Stomach (tissue), 19 donors: ENCODE measurements at places on chromosomes 2 and 18. TPM values are rescaled to one million over a fixed set of nuclear protein-coding genes. Genes with fewer than 3 reads are reported as not detected.

GRCh38 chr2:181937473-181937872, 45.9 kb downstream of the ITPRID2 start:
- peak; percentile 26 for DNase-seq

- no peak for DNase-seq
Observed at GRCh38 chr2:233446121-233446520, 91.8 kb downstream of the DGKD start.

DNA sequence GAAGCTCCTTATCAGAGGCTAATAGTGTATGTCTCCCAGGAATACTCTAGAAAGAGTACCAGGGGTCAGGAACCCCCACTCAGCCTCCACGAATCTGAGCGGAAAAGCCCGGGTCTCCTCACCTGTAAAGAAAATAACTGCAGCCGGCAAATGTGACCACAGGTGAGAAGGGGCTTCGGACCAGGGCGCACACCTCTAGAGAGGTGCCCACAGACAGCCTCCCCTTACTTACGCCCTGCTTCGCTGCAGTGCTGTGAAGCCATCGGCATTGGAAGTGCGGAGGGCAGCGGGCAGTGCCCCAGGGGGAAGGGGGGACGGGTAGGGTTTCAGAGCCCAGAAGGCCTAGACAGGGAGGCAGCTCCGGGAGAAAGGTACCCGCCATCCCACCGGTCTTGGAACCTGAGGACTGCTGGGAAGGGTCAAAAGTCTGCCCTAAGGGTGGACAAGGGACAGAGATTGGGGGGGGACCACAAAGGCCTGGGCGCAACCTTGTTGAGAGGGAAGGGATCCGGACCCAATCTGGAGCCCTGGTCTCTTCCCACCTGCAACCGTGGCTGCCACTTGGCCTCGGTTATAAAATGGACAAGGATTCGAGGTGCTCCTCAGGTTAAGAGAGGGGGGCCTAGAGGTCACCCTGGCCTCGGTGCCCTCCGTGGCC, 642 bp upstream of the STEAP3 start:
- no peak for DNase-seq

- DNase-seq = no peak
Observed at GRCh38 chr2:210199854-210200253, 25.4 kb downstream of the ACADL start.

DNA sequence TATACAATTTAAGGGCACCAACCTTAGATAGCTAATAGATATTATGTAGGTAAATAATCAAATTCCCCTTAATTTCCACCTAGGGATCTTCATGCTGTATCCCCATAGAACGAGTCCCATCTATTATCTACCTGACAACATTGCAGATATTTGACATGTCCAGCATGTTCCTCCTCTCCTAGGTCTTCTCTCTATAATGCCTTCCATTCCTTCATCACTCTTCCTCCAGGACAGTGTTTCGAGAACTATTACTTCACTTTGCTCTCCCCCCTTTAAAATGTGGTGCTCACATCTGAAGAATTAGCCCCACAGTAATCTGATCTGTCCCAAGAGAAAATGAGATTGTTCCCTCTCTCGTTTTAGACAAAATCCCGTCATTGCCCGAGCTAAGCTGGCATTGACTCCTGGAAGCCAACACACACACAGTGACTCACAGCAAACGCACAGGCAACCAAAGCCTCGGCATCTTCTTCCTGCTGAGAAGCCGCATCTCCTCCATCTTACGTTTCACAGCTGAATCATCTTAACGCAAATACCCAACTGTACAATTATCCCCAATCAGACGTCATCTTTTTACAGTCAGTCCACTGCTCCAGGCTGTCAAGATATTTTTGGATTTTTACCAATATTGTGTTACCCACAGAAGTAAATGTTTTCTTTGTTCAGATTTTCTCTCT, 162.9 kb upstream of the AGAP1 start:
- DNase-seq = no peak

GRCh38 chr2:107312240-107312639, 426.3 kb upstream of the ST6GAL2 start:
- DNase-seq = no peak

- DNase-seq = no peak
Observed at GRCh38 chr2:237806334-237806733, 7.8 kb downstream of the RBM44 start.

DNA sequence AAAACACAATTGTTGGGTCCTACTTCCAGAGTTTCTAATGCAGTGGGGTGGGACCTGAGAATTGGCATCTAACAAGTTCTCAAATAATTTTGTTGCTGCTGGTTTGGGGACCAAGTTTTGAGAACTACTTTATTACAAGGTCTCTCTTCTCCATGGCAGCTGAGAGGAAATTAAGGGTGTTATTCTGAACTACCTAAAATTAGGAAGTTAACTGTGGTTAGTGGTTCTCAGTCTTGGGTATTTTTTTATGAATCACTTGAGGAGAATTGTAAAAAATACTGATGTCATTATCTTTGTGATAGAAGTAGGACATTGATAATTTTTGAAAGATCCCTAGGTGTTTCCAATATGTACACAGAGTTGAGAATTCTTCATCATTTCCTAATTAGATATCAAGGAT, 210.2 kb downstream of the MC4R start:
- no peak for DNase-seq

GRCh38 chr18:60935041-60935910, 398.0 kb upstream of the CDH20 start:
- DNase-seq = no peak

DNA sequence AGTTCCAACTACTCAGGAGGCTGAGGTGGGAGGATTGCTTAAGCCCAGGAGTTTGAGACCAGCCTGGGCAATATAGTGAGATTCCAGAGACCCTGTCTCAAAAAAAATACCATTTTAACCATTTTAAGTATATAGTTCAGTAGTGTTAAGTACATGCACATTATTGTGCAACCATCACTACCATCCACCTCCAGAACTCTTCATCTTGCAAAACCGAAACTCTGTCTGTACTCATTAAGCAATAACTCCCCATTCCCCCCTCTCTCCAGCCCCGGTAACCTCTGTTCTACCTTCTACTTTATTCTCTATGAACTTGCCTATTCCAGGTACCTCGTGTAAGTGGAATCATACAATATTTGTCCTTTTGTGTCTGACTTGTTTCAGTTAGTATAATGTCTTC, 86.4 kb downstream of the GFPT1 start:
- DNase-seq = no peak

DNA sequence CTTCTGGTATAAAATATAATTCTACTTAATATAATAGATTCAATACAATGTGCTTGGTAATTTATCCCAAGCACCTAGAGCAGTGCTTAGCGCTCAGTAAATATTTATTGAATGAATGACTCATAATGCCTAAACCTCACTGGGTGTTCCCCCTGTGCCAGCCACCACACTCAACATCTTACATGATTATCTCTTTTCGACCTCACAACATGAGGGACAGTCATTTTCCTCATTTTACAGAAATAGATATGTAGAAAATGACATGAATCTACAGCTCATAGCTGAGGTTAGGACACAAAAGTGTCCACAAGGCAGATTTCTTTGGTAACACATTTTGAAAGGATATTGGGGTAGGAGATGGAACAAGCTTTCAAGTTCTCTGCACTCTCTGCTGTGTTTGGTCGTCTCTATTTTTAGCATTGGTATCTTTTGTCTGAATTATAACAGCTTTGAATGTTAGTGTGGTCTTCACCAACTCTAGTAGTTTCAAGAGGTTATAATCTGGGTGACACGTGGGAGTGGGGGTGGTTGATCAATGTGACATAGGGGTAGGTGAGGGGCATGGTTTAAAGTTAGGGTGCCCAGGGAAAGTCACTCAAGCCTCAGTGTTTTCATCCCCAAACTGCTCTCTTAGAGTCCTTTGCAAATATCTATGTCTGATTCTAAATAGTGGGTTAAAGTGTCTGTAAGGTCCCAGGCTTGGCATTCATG, 9.8 kb downstream of the MYOM1 start:
- no peak for DNase-seq

GRCh38 chr2:42102591-42103450, 55.0 kb downstream of the PKDCC start:
- DNase-seq = peak; percentile 61

HAAO gene
- polyA plus RNA-seq = 23.5 TPM

BARD1 gene
- polyA plus RNA-seq = 1.2 TPM

PSMA8 gene
- 0.10 TPM for polyA plus RNA-seq

DSG4 gene
- polyA plus RNA-seq = not detected

MEX3C gene
- 7.2 TPM for polyA plus RNA-seq

IL36A gene
- polyA plus RNA-seq = not detected

COLEC12 gene
- polyA plus RNA-seq = 2.1 TPM

FAM237A gene
- polyA plus RNA-seq = not detected

RAPGEF4 gene
- polyA plus RNA-seq = 3.6 TPM
